ENCODE measurements at places on chromosomes 12 and 14.

- no peak for DNase-seq
Observed at GRCh38 chr14:55201219-55202101, 10.1 kb upstream of the DLGAP5 start.

DNA sequence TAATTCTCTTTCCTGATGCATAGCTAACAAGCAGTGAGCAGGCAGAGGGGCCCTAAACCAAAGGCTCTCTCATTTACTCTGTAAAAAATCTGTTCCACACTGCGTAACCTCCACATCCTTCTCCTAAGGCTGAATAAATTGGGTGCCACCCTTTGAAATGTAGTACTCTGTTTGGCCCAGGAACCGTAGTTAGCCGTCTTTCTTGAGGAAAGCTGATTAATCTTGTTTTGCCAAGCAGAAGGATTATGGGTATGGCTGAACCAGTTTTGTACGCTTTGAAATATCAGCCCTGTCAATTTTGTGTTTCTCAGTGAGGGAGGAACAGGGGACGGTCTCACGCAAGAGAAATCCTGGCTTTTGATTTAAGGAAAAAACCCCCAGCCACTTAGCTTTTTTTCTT is 19.7 kb downstream of the EML1 start:
- no peak for DNase-seq

- no peak for DNase-seq
Observed at GRCh38 chr14:35474323-35474722, 59.6 kb upstream of the INSM2 start.

DNA sequence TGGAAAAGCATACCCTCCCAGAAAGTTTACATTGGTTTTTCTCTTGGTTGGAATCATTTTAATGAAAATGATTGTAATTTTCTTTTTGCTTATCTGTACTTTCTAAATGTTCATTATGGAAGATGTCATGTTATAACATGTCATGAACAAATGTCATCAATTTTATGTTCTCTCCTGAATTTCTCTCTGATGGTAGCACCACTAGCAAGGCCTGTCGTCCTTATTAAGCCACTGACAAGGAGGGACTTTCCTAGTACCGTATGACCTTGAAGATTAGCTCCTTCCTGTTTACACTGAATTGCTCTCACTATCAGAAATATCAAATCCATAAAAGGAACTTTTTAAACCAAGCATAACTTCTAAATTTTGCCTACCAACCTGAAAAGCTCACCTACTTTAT is 99.0 kb downstream of the ESR2 start:
- DNase-seq = no peak

- no peak for DNase-seq
Observed at GRCh38 chr12:49367381-49368239, at the start of gene SPATS2. SPATS2 (plus strand) TSS chr12:49367462; CDS start chr12:49461013, 93,551 bp downstream.

- no peak for DNase-seq
Observed at GRCh38 chr12:76449583-76449982, 101.4 kb upstream of the BBS10 start.

GRCh38 chr14:49206828-49207227 is 379.4 kb downstream of the RPS29 start:
- DNase-seq = no peak

- DNase-seq = no peak
Observed at GRCh38 chr12:121576851-121577391, 3.9 kb downstream of the KDM2B start.
